ENCODE measurements at places on chromosomes 3 and 15.

GRCh38 chr3:31917303-31918005 is 63.6 kb downstream of the OSBPL10 start:
- peak; percentile 40 for DNase-seq

DNA sequence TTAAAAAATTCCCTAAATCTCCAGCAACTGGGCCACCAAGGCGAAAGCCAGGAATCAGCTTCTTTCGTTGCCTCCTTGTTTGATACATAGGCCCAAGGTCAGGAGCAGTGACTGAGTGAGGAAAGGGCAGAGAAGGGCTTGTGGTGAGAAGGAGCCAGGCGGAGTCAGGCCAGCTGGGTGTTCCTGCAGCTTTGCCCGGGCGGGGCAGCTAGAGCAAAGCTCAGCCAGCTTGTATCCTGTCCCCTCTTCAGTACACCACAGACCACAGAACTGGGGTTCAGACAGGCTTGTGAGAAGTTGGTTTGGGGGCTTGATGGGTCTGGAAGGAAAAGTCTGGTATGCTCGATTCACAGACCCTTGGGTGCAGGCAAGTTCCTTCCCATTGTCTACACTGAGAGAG is 52.6 kb downstream of the CCK start:
- DNase-seq = no peak

DNA sequence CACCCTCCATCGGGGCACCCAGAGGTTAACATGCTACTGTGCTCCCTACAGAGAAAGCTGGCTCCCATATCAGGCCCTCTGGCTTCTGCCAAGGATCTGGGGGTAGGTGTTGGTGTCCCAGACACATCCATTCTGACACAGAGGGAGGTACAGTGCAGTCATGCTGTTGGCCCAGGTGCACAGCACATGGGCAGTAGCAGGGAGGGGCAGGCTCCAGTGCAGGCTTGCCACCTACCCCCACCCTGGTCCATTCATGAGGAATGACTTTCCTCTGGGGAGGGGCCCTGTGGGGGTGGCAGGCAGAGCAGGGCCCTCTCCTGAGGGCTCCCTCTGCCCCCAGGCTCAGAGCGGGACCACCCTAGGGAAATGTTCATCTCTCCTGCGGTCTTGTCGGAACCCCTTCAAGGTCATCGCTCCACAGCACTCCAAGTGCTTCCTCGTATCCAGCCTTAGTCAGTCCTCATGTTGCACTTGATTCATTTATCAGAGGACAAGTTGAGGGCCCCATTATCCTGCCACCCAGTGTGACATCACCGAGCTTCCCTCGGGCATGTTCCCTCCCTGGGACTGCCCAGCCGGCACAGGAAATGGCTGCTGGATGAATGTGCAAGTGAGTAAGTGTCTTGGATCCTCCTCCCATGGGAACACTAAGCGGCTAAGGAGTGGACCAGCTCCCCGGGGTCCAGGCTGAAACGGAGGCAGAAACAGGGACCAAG is 10.0 kb downstream of the DUSP7 start:
- no peak for DNase-seq

GRCh38 chr15:101182215-101182614 is 69.6 kb downstream of the CHSY1 start:
- DNase-seq = no peak

GRCh38 chr3:183074881-183075280 is 24.4 kb downstream of the MCCC1 start:
- no peak for DNase-seq

DNA sequence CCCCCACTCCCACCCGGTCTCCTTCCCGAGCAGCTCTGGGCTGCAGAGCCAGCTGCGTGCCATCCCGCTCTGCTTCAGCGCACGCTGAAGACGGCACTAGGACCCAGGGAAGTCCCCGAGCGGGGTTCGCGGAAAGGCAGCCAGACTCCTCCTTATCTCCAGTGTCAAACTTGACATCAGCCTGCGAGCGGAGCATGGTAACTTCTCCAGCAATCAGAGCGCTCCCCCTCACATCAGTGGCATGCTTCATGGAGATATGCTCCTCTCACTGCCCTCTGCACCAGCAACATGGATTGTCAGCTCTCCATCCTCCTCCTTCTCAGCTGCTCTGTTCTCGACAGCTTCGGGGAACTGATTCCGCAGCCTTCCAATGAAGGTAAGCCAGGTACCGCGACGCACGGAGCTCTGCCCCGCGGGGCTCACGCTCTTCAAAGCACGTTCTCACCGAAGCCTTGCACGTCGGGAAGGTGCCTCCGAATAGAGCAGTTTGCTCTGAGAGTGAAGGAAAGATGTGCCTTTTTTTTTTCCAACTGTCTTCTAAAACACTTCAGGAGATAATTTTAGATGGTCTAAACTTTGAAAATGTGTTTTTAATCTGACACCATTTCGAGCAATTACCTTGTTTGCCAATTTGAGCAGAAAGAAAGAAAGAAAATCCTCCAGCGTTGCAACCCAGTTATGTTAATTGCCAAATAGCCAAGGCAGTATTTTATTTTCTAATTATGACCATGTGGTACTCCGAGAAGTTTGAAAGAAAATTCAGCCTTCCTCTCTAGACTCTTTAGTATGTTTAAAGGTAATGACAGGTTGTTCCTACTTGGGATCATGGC is at the start of gene EPHA3:
Gene EPHA3, plus strand, starts transcription at position 161 of the 830 bp plus-strand sequence. Its CDS starts 128 bp downstream, at position 289.
- peak; percentile 87 for DNase-seq

All from OCI-M1 (cell line).